ENCODE measurements at places on chromosomes 12 and 14.

GRCh38 chr12:56256326-56256960 is 1.7 kb downstream of the ANKRD52 start:
- DNase-seq: no peak

GRCh38 chr12:18217966-18218365 is 43.4 kb upstream of the PIK3C2G start:
- peak; percentile 16 for DNase-seq

- DNase-seq: no peak
Measured at GRCh38 chr12:127785986-127786590, 480.9 kb upstream of the TMEM132C start.

DNA sequence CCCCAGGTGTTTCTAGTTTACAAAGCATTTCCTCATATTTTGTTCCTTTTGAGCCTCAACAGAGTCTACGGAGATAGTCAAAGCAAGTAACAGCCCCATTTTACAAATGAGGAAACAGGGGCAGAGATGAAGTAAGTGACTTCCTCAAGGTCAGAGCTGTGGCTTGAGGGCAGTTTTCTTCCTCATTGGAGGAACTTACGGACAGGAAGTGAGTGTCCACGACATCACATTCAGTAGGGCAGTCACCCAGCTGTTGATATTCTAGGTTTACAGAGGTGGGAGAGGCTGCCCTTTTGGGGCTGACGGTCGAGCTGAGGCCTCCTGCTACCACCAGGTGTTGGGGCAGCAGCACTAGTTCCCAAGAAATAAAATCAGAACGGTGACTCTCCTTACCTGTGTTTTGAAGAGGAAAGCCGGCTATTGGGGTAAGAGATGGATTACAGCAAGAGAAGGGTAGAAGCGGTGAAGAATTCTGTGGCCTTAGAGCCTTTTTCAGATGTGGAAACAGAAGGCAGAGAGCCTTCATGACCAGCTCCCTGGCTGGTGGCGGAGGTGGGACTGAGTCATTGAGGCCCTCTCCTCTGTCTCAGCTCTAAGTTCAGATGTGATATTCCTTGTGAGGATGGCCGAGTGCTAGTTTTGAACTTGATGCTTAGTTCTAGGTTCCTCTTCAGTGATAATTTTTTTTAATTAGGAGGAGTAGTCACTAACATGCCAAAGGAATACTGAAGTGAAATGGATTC is 41.7 kb downstream of the SUSD6 start:
- no peak for DNase-seq

DNA sequence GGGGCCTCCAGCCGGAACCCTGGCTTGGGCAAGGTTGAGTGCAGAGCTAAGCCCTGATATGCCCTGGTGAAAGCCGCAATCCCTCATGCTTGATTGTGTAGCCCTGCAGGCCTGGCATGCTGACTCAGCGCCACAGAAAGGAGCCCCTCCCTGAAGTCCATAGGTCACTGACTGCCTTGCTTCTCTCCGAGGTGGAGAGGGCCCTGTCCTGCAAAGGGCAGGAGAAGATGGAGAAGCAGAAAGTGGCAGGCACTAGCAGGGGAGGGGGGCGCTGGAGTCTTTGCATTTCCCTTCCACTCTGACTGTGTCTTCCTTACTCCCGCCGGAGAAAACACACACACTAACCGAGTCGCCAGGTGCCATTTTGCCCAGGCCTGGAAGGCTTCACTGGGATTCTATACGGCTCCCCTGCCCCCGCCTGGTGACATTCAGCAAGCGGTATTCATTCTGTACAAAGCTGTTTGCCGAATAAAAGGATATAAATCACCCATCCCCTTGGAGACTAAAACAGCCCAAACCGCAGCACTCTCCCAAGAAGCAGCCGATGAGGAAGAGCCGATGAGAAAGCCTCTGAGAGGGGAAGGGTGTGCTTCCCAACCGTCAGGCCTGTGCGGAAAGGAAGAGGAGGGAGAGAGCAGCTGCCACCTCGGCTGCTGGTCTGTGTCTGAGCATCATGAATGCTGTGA is 69.8 kb downstream of the SLC6A12 start:
- no peak for DNase-seq
